GM23338 (cell line): ENCODE measurements at places on chromosomes 6 and 20.
A peak's percentile ranks its signal among the peaks of the same experiment; 100 is the strongest.

DNA sequence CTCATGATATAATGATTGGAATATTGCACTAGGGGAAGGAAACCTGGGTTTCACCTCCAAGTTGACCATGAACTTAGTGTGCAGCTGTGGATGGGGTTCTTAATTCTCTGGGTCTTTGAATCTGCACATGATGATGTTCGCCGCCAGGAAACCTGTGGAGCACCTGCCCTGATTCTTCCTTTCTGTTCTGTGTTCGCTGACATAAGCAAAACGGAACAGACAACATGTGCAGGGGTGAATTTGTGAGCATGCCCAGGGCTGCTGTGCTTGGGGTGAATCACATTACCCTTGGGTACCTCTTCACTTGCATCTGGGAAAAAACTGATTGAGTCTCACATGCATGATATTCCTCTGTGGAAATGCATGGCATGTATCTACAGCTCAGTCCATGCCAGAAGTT, 48.8 kb downstream of the CAP2 start:
- DNase-seq = no peak

DNA sequence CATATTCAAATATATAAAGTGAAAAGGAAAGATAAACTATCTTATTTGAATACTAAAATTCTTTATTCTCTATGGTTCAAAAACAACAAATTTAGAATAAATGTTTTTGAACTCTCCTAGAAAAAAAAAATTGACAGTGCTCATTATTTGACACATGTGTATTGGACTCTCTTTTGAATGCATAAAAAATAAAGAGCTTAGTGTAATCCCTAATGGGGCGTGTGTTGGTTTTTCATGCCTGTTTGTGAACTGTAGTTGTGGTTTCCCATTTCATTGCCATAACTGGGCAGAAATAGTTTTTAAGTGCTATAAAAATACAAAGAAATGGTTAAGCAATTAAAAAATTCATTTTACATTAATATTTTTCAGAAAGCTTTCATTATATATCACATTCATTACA, 101.3 kb downstream of the REV3L start:
- no peak for DNase-seq

GRCh38 chr20:53872561-53873229, 197.7 kb downstream of the BCAS1 start:
- no peak for DNase-seq

DNA sequence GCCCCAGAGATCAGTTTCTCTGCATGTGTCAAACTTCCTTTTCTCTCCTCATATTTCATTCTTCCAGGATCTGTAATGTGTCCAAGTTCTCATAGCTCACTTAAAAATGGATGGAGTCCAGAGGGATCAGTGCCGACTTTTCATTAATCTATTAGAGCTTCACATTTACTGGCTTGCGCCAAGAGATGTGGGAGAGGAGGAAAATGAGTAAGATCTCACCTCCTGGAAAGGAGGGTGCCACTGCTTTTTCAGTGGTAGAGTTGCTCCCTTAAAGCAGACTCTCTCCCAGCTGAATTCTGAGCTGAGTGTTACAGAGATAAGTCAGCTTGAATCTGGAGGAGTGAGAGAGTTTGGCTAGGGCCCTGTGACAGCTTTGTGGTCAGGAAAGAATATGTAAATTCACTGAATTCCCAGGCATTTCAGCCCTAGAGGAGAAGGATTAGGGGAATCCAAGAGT, 175.9 kb downstream of the SOX4 start:
- DNase-seq = peak; percentile 91

DNA sequence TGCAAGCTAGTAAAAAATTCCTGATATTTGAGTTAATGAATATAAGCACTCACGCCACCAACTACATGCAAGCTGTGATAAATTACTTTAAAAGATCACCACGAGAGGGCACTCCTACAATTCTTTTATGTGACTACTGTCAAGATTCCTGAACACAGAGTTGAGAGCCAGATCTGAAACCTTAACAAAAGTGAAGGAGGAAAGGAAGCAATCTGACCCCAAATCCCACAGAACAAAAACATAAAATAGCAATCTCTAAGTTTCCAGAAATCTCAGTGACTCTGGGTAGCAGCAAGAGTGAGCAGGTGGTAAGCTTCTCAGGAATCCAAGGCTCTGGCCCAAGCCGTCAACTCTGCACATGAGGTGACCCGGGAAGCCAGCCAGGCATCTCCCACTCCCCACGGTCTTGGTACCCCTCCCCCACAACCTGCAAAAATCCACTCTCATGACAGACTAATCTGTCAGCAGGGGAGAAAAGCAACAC, 55.1 kb downstream of the STAU1 start:
- peak; percentile 79 for DNase-seq

DNA sequence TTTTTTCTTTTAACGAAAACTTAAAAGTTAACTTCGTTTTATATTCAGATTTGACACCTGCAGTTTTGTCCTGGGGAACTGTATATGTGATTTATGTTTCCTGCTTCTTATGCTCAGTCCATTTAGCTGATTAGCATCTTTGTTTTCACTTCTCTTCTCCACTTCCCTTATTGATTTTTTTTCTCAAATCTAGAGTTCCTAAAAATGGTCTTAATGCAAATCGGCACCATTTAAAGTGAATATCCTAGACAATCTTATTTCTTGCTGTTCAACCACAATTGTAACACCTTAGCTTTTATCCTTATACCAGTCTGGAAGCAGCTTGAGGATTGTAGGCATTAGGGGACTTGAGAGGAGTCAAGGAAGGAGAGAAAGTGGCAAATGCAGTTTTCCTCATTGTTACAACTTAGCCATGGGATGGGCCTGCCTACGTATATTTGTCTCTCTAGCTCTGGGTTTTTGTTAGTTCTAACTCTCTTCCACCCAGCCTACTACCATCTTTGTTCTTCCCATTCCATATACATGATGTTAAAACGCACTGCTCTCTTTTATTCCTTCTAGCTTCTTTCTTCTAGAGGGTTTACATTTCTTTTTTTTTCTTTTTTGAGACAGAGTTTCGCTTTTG, 8.5 kb downstream of the QRSL1 start:
- no peak for DNase-seq

DNA sequence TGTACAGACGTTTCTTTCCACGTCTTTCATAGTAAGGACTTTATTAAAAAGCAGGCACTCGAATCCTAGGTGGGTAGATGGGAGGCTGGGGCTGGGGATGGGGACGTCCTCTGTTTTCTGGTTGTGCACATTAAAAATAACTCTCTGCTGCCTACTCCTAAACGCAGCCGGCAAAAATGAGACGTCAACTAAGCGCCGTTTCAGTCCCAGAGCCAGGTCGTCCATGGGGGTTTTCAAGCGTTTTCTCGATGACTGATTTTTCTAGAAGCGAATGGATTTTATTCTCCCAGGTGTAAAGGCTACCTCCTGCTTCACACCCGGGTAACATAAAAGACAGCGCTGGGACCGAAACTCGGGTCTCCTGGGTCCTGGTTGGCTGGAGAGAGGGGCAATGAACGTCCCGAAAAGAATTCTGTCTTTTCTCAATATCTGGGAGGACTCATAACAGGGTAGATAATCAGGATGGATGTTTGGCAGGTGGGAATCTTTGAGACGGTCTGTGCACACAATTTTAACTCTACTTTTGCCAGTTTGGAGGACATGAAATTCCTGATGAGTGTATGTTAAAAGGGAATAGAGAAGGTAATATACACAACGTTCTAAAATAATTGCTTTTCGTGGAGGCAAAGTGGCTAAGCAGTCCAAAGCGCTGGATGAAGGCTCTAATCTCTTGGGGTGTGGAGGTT, 25.2 kb downstream of the GPX6 start:
- DNase-seq = peak; percentile 46

DNA sequence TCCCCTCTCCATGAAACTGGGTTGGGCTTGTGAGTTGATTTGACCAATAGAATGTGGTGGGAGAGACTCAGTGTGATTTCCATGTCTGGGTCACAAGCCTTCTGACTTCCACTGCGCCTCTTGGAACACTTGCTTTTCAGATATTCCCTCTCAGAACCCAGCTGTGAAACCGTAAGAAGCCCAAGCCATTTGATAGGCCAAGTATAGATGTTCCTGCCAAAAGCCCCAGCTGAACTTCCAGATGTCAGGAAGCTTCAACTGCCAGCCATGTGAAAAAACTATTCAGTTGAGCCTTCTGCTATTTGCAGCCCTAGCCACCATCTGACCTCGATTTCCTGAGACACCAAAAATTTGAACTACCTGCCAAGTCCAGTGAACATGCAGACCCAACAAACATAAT, 387.8 kb upstream of the GJE1 start:
- DNase-seq = no peak

DNA sequence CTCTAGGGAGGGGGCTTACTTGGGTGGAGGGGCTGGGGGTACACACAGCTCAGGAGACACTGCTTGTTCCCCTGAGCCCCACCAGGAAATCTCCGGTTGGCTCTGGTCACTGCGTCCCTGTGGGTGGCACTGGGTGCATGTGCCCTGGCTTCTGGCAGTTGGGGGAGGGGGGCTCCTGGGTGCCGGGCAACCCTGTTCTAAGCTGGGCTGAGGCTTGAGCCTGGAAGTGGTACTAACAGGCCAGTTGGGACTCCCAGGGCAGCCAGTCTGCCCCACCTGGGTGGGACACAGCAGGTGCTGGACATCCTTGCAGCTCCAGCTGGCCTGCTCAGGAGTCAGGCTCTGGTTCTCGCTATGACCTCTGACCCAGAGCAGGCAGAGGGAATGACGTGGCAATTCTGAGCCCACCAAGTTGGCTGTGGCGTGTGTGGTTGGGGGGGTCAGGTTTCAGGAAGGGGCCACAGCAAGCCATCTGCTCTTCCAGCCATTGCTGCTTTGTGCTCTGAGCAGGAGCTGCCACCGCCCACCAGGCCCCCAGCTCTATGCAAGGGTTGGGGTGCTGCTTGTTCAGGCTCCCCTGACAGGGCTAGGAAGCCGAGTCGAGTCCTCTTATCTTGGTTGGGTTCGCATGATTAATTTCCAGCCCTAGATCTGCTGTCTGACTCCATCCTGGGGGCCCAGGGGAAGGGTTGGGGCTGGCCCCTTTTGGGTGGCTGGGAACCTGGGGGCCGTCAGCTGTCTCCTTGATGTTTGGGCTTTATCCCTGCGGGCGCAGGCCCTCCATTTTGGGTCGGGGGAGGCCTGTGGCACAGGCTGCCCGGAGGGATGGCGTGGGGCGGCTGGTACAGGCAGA, 590 bp downstream of the C20orf204 start:
- no peak for DNase-seq

DNA sequence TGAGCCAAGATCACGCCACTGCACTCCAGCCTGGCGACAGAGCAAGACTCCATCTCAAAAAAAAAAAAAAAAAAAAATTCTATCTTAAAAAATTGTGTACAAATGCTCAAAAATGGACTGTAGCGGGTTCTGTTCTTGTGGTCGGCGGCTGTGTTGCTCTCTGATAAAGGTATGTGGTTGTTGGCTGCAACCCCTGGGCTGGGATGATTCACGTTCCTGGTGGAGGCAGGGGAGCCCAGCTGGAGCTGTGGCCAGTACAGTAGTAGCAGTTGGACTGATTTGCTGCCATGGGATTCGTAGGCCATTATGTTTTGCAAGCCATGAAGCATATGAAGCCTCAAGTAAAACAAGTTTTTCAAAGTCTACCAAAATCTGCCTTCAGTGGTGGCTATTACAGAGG, 22.3 kb downstream of the MDN1 start:
- no peak for DNase-seq
